ENCODE measurements at places on chromosomes 7 and 10.

DNA sequence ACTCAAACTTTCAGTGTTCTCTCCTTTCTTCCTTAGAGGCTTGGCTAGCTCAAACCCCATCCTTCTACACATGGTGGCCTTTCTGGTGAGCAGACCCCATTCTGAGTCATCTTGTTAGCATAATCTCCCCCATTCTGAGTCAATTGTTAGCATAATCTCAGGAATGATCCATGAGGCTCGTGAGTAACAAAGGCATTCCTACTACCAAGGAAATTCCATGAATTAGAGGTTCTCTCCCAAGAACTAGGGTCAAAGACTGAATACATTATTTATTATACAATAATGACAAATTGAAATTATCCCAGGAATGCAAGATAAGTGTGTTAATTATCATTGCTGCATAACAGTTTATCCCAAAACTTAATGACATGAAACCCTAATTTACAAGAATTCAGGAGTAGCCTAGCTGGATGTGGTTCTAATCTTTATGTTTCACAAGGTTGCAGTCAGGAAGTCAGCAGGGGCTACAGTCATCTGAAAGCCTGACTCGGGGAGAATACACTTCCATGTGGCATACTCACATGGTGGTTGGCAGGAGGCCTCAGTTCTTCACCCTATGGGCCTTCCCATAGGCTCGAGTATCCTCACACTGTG is 100.2 kb downstream of the MMRN2 start:
- no peak for DNase-seq

GRCh38 chr7:5792792-5793191 is 11.3 kb upstream of the RNF216 start:
- DNase-seq, result no peak

GRCh38 chr10:82680608-82681007 is 805.6 kb downstream of the NRG3 start:
- no peak for DNase-seq

DNA sequence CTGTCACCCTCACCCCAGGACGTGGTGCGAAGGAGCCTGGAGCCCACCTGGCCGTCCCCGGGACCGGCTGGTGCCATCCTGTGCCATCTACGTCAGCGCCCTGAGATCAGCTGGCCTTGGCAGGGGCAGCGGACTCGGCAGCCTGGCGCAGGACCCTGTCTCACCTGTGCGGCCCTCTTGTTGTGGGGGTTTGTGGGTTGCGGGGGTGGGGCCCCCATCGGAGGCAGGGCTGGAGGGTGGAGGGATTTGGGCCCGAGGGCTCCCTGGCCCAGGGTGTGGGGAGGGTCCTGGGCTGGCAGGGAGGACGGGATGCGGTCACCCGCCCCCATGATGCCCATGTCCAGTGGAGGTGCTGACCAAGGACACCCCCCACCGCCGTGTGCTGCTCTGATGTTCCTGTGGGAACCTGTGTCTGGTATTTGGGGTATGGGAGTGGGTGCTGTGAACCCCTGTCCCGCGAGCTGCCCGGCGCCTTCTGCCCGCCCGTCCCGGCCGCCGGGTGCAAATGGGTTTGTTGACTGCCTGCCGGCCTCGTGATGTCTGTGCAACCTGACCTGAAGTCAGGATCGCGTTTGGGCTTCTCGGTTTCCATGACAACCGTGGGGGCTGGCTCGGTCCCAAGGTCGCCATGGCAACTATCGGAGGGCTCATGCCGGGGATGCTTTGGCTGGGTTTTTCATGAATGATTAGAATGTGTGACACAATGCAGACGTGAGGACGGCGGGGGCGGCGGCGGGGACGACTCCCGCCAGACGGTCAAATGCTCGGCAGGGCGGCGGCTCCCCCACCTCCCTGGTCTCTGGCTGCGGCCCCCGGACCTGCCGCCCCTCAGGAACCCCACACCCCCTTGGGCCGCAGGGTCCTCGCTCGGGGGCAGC is 7.3 kb downstream of the MAFK start:
- peak; percentile 91 for DNase-seq

GRCh38 chr7:73668886-73669230 is 1.2 kb downstream of the VPS37D start:
- no peak for DNase-seq

GRCh38 chr10:132421847-132422751 is 25.1 kb downstream of the PWWP2B start:
- no peak for DNase-seq

DNA sequence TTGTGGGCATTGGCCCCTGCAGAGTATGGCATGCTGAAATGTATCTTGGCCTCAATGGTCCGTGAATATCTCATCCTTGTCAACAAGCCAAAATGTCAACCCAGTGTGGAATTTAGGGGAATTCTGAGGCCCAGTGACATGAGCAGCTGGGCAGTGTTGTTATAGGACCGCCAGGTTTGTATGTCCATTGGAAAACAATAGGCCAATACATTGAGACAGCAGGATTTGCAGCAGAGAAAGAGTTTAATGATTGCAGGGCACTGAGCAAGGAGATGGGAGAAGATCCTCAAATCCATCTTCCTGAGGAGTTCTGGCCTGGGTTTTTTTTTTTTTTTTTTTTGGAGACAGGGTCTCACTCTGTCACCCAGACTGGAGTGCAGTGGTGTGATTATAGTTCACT is 95.7 kb upstream of the BAIAP2L1 start:
- DNase-seq, result no peak

GRCh38 chr10:11535346-11535959 is 76.0 kb downstream of the USP6NL start:
- no peak for DNase-seq
